ENCODE measurements at places on chromosomes 2 and 18.

DNA sequence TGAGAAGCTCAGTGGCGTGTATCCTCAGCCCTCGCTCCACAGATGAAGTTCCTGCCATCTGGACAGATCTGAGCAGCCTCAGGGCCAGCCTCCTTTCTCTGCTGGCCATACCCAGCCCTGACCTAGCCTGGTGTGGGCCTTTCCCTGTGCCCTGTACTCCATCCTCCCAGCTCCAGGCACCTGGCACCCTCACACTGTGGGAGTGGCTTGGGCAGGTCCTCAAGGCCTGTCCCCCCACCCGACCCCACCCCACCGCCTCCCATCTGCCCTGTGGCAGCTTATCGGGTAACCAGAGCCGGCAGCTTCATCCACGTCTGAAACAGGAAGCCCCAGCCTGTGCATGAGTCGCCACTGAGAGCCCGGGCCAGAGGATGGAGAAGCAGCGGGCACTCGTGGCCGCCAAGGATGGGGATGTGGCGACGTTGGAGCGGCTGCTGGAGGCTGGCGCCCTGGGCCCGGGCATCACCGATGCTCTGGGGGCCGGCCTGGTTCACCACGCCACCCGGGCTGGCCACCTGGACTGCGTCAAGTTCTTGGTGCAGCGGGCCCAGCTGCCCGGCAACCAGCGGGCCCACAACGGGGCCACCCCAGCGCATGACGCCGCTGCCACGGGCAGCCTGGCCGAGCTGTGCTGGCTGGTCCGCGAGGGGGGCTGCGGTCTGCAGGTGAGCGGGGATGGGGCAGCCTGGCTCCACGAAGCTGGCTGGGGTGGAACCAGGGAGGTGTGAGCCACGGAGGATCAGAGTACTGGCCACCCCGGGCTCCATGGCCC lies at the start of gene ESPNL:
ESPNL (plus strand) TSS at position 292 of the 772 bp plus-strand sequence; CDS start at position 372, 80 bp downstream.
- DNase-seq = no peak

DNA sequence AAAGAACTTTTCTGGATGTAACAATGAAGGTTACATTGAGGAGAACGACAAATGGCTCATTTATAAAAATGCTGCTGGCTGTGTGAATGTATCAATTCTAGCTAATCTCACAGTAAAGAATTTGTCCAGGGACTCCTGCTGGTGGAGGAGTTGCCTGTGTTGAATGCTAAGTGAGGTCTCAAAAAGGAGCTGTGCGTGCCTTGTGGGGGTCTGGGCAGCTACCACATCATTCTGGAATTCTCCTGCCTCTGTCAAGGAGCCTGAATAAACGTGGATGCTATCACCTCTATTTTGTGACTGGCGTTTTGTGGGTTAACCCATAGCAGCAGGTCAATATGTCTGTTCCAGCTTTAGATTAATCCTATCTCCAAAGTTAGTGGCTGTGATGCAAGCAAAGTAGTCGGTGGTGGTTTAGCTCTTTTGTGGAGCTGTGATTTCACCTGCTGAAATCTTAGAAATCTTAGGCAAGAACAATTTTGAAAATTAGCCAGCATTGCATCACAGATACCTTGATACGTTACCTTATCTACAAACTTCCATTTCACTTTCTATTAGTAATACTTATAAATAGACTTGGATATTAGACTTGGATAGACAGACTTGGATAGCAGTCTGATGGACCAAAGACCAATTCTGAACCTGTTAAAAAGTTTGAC lies 96.8 kb downstream of the MTCL1 start:
- no peak for DNase-seq

DNA sequence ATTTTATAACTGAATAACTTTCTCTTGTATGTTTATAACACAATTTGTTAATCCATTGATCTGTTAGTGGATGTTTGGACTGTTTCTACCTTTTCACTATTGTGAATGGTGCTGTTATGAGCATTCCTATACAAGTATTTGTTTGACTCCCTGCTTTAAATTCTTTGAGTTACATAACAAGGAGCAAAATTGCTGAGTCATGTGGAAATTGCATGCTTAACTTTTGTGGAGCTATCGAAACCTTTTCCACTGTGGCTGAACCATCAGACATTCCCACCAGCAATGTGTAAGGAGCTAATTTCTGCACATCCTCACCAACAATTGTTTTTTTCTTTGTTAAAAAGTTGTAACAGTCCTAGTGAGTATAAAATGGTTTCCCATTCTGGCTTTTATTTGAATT lies 415.5 kb downstream of the CBLN2 start:
- no peak for DNase-seq

DNA sequence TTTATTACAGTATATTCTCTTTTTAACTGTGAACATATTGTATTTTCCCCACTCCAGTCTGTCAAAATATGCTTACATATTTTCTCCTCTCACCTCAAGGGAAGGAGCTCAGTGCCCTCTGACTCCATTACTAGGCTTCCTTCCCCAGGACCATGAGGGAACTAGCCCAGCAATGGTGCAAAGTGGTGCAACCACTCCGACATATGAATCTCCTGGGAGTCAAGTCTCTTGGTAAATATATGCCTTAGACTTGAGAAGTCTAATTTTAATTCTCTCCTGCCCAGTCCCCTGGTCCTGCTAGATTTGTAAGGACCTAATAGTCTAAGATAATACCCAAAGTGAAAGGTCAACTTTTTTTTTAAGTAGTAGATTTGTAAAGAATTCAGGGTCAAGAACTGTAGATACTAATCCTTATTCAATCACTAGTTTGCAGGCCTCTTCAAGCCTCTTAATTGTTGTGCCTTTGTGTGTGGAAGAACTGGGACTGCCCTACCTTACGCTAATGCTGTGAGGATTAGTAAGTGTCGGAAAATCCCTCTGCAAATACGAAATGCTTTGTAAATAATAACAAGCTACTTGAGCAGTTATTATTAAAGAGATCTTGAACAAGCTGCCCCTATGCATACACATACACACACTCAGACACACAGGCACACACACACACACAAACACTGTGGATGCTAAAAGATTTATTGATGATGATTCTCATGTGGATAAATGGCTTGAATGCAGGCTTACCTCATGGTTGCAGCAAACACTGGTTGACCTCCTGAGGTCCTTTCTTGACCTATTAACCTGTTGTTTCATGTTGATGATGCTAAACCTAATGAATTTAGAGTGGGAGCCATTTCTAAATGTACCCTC lies 251.2 kb upstream of the PARD3B start:
- no peak for DNase-seq

GRCh38 chr2:25380586-25381375 lies 39.1 kb upstream of the DNMT3A start:
- DNase-seq = no peak

DNA sequence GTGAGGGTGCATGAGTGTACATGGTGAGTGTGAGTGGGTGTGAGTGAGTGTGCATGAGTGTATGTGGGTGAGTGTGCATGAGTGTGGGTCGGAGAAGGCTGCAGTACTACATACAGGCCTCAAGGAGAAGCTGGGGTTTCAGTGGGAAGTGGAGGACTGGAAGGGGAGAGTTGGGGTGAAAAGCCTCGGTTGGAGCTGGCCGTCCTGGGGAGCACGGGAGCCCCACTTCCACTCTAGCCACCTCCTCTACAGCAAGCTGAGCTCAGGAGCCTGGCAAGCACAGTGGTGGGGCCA lies 68.7 kb upstream of the HPCAL1 start:
- DNase-seq = no peak

DNA sequence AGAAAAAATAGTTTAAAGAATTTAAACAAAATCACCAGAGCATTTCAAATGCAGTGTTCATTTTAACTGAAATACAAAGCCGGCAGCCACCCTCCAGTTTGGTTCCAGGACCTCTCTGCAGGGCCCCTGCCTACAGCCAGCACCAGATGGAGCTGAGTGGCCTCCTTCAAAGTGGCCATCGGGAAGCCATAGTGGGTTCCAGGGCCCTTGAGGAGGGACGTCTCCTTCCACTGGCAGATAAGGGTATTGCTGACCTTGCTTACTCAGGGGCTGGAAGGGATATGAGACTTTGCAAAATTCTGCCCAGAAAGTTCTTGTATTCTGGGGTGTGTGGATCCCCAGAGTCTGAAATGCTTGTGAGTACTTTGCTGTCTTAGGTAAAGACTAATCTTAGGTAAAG lies 205.2 kb upstream of the APCDD1 start:
- DNase-seq = no peak

DNA sequence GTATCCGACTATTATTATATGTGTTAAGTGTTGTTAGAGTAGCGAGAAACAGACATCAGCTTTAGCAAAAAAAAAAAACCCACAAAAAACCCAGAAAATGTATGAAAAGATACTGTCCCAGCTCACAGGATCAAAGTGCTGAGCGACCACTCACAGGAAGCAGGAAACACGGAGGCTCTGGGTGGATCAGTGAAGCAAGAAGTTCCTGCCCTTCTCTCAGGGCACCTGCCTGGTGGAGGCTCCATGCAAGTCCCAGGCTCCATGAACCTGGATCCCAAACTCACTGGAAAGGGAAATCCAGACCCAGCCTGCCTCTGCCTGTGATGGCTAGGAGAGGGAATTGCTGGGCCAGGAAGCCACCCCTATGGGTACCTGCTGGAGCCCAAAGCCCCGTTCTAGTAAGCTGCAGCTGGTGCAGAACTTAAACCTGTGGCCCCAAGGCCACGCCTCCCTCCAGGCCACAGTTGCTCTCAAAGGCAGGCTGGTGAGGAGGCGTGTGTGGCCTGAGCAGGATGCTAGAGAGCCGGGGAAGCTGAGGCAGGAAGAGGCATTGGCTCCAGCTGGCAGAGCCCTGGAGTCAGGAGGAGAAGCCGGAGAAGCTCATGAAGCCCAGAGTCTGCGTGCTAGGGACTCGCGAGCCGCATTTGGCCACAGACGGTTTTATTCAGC lies 63.5 kb upstream of the TAF1B start:
- DNase-seq = no peak

- no peak for DNase-seq
These were observed 811.3 kb downstream of the CPS1 start for GRCh38 chr2:211367711-211368110.

DNA sequence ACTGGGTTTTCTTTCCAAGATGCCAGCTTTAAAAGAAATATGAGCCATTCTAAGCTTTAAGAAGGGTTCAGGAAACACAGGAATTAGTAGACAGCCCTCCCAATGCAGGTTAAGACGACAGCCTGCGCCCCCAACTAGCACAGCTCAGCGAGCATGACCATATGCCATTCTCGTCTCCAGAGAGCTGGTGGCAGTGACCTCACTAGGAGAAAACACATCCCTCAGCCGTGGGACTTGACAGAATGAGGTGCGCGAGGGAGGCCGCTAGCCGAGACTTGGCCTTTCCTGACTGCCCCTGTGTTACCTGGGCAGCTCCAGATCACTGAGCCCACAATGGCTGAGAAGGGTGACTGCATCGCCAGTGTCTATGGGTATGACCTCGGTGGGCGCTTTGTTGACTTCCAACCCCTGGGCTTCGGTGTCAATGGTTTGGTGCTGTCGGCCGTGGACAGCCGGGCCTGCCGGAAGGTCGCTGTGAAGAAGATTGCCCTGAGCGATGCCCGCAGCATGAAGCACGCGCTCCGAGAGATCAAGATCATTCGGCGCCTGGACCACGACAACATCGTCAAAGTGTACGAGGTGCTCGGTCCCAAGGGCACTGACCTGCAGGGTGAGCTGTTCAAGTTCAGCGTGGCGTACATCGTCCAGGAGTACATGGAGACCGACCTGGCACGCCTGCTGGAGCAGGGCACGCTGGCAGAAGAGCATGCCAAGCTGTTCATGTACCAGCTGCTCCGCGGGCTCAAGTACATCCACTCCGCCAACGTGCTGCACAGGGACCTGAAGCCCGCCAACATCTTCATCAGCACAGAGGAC lies 103.9 kb downstream of the MAPK4 start:
- DNase-seq = no peak

GRCh38 chr2:15984368-15985255 lies 44.3 kb downstream of the MYCN start:
- DNase-seq = no peak

DNA sequence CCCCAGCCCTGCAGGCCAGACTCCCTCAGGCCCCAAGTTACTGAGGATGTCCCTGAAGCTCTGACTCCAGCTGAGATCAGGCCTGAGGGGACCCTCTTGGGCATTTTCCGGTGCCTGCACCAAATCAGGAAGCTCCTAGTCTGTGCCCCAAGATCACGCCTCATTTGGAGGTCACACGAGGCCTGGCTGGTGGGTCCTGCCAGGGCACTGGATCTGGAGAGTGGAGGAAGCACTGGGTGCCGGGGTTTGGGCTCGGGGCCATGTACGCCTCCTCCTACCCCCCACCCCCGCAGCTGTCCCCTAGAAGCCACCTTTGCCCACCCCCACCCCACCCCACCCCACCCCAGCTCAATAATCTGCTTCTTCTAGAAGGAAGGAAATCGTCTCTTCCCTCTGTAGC lies 16.2 kb downstream of the SH2D6 start:
- DNase-seq = no peak

GRCh38 chr18:57113799-57114420 lies 33.0 kb upstream of the BOD1L2 start:
- no peak for DNase-seq

GRCh38 chr2:72934683-72935610 lies 17.6 kb downstream of the EMX1 start:
- no peak for DNase-seq

DNA sequence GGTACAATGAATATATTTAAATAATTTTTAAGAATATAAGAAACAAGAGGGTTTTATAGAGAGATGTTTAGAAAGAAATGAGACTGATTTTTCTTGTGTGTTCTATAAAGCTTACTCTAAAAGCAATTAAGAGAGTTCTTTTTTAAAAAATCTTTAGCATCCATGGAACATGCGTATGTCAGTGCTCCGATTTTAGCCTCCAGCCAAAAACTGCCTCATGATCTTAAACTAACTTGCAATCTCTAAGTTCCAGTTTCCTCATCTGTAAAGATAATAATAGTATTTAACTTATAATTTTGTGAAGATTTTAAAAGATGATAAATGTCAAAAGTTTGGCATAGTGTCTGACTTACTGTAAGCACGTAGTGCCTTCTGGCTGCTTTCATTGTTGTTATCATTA lies 448.7 kb downstream of the EPHA4 start:
- no peak for DNase-seq

GRCh38 chr2:235458839-235459273 lies 35.0 kb upstream of the AGAP1 start:
- DNase-seq = no peak

All from activated CD4-positive, CD25-positive, alpha-beta regulatory T cell (primary cell).